ENCODE measurements at places on chromosomes 12 and 14. TPM values are rescaled to one million over a fixed set of nuclear protein-coding genes. Genes with fewer than 3 reads are reported as not detected.

GRCh38 chr14:67690011-67690410 lies 5.6 kb downstream of the RDH11 start:
- DNase-seq, result no peak

CRACR2A gene
- 0.15 TPM for polyA plus RNA-seq

GRCh38 chr12:57188090-57188425 lies 28.5 kb upstream of the NXPH4 start:
- DNase-seq, result no peak

DNA sequence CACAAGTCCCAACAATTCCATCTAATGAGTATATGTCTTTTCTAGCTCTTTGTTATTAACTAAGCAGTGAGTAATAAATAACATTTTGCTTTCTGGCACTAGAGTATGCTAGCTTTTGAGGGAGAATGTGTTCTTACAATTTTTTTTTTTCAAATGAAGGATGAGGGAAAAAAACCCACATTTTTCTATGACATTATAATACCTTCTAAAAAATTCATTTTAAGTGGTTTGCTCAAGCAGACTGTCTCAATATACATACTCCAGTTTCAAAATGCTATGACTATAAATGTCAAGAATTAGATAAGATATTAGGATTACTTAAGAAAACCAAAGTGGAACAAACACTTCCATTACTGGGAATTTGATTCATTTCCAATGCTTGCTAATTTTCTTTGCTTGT lies 394.6 kb downstream of the C12orf75 start:
- DNase-seq, result no peak

DNA sequence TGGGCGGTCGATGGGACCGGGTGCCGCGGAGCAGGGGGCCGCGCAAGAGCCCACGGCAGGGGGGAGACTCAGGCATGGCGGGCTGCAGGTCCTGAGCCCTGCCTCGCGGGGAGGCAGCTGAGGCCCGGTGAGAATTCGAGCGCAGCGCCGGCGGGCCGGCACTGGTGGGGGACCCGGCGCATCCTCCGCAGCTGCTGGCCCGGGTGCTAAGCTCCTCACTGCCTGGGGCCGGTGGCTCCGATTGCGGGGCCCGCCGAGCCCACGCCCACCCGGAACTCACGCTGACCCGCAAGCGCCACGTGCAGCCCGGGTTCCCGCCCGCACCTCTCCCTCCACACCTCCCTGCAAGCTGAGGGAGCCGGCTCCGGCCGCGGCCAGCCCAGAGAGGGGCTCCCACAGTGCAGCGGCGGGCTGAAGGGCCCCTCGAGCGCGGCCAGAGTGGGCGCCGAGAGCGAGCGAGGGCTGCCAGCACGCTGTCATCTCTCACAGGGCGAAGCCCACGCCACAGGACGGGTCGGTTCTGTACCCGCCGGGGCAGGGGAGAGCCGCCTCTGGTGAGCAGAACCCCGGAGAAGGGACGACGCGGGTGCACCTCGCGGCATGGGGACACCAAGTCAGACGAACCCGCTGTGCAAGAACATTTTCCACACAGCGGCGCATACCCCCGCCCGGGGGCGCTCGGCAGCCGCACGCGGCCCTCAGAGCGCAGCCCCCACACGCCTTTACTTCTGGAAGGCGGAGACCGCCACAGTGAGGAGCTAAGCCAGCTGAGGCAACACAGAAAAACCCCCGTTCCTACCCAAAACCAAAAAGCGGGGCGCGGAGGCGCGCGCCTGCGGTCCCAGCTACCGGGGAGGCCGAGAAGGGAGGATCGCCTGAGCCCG lies 1.2 kb upstream of the SIVA1 start:
- peak; percentile 16 for DNase-seq

DNA sequence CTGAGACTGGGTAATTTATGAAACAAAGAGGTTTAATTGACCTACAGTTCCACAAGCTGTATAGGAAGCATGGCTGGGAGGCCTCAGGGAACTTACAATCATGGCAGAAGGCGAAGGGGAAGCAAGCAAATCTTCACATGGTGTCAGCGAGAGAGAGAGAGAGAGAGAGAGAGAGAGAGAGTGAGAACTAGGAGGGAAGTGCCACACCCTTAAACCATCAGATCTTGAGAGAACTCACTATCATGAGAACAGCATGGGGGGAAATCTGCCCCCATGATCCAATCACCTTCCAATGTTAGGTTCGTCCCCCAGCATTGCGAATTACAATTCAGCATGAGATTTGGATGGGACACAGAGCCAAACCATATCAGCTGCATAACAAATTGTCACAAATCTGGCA lies 96.7 kb downstream of the CHST11 start:
- DNase-seq, result no peak

DNA sequence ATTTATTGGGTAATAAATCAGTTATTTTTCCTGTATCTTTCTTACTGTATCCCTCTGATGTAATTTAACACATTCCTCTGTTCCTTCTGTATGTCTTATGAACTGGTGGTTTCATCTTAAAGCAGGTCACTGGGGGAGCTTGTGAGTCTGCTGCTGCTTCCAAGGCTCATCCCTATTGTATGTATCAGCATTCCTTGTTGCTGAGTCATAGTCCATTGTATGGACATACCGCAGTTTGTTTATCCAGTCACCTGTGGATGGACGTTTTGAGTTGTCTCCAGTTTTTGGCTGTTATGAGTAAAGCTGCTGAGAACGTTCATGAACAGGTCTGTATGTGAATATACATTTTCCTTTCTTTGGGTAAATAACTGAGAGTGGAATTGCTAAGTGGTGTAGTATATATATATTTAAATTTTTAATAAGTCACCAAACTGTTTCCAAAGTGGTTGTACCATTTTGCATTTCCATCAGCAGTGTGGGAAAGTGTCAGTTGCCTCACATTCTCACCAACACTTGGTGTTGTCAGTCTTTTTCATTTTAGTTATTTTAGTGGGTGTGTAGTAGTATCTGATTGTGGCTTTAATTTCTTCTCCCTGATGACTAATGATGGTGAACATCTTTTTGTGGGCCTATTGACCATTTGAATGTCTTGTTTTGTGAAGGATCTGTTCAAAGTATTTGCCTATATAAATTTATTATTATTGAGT lies 82.7 kb downstream of the BEGAIN start:
- DNase-seq, result no peak

GRCh38 chr14:103187911-103188310 lies 64.7 kb downstream of the TNFAIP2 start:
- DNase-seq, result no peak

DNA sequence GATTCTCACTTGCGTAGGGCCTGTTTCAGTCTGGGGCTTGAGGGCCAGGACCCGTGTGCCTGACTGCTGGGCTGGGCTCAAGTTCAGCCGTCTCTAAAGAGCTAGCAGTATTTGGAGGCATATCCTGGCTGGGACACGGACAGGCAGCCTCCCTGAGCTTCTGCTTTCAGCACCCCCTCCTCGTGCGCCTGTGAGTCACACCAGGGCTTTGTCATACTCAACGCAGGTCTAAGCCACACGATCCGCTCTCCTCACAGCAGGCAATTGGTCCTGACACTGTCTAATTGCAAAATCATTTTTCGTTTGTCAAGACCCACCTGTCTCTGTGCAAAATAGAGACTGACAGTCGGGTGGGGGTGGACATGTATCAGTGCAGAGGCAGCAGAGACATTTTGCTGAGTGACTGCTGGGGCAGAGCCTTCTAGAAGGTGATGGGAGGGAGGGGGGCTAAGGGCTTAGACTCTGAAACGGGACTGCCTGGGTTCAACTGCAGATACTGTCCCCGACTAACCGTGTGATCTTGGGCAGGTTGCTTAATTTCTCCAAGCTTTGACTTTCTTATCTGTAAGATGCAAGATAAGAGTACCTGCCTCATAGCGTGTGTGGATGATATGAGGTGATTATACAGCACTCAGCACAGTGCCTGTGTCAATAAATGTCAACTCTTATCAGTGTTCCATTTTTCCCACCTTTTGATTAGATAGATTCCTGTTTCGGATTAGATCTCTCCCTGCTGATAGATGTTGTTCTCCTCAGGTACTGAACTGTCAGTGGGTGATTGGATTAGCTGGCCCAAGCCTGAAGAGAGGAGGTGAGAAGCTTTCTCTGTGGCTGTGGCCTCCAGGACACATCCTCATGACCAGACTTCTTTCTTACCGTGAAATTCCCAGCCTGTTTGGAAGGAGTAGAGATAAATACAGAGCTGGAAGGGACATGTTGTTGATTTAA lies 53.1 kb downstream of the KCNA1 start:
- no peak for DNase-seq

DNA sequence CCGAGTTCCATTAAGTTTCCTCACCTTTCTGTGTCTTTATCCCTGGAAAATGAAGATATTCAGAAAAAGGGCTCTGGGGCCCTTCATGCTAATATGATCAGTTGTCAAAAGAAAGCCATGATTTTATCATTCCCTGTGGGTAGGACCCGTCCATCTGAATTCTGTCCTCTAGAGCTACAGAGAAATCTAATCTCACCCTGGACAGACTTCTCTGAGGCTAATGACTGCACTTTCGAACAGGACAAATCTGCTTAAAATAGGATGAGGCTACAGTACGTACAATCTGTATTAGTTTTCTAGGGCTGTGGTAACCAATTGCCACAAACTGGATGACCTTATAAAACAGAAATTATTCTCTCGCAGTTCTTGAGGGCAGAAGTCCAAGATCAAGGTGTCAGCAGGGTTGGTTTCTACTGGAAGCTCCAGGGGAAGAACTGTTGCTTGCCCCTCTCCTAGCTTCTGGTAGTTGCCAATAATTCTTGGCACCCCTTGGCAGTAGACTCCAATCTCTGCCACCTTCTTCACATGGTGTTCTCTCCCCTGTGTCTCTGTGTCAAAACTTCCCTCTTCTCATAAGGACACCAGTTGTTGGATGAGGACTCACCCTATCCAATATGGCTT lies 1.3 kb downstream of the AK7 start:
- no peak for DNase-seq

DNA sequence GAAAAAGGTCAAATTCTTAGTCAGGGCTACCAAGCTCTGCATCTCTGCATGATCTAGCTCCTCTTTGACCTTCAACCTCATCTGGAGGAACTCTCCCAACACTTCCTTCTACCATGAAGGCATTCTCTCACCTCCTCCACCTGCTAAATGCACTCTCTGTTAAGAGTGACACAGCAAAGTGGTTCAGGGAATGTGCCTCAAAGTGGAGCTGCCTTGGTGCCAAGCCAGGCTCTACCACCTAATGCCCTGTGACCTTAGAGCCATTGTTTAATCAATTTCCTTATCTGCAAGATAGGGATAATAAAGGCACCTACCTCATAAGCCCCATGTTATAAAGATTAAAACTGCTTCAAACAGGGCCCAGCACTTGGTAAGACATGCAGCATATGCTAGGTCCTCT lies 236.7 kb downstream of the ANO2 start:
- peak; percentile 80 for DNase-seq

HCAR1 gene
- polyA plus RNA-seq, result 2.3 TPM

CCDC175 gene
- polyA plus RNA-seq, result not detected

GRCh38 chr14:85088192-85088591 lies 441.8 kb upstream of the FLRT2 start:
- no peak for DNase-seq
